Motor neuron (in vitro differentiated cells): ENCODE measurements at places on chromosomes 5 and 9. TPM values are rescaled to one million over a fixed set of nuclear protein-coding genes. Genes with fewer than 3 reads are reported as not detected.

CCDC152 gene
- total RNA-seq: 4.6 and 6.2 TPM in 2 replicates

AMBP gene
- 0.87 and 1.8 TPM in 2 replicates for total RNA-seq

PIK3R1 gene
- 39.4 and 42.3 TPM in 2 replicates for total RNA-seq

EPB41L4B gene
- total RNA-seq: 4.0 and 4.6 TPM in 2 replicates

FOXE1 gene
- total RNA-seq: 0.14 and 0.16 TPM in 2 replicates

HAVCR2 gene
- total RNA-seq: 0.13 and 1.0 TPM in 2 replicates

GLRA1 gene
- 3.6 and 4.9 TPM in 2 replicates for total RNA-seq

WDR31 gene
- 2.0 and 2.4 TPM in 2 replicates for total RNA-seq

NREP gene
- 10.0 TPM in 2 replicates for total RNA-seq

CCDC183 gene
- total RNA-seq: 2.6 and 2.9 TPM in 2 replicates

FOXD4L3 gene
- total RNA-seq: 0.20 and 0.48 TPM in 2 replicates

LCN9 gene
- total RNA-seq: 0.78 TPM in 1 of 2 replicates, not detected in the other

SH3TC2 gene
- total RNA-seq: 1.6 and 7.1 TPM in 2 replicates

CYSRT1 gene
- 1.3 and 2.1 TPM in 2 replicates for total RNA-seq

PHYHD1 gene
- total RNA-seq: 0.71 and 1.4 TPM in 2 replicates

OLFML2A gene
- total RNA-seq: 0.18 and 0.25 TPM in 2 replicates

NUTM2F gene
- total RNA-seq: 0.62 TPM in 1 of 2 replicates, not detected in the other

SLC6A7 gene
- 0.07 and 0.15 TPM in 2 replicates for total RNA-seq

ZDHHC12 gene
- total RNA-seq: 5.7 and 6.5 TPM in 2 replicates

PCDHA10 gene
- total RNA-seq: 0.10 TPM in 1 of 2 replicates, not detected in the other

FAM221B gene
- 0.41 and 0.42 TPM in 2 replicates for total RNA-seq

SPATA31E1 gene
- 0.15 and 0.16 TPM in 2 replicates for total RNA-seq

CNTNAP3B gene
- total RNA-seq: 37.5 and 56.4 TPM in 2 replicates

RNF130 gene
- total RNA-seq: 61.0 and 61.2 TPM in 2 replicates

RASGEF1C gene
- 1.1 and 1.3 TPM in 2 replicates for total RNA-seq

C5orf52 gene
- 1.2 TPM in 1 of 2 replicates, not detected in the other for total RNA-seq

ETF1 gene
- total RNA-seq: 114 and 115 TPM in 2 replicates

RANBP17 gene
- 3.5 and 3.8 TPM in 2 replicates for total RNA-seq

SLC36A3 gene
- total RNA-seq: 0.28 and 0.49 TPM in 2 replicates
